Umbilical cord (tissue), 2 donors: ENCODE measurements at places on chromosomes 1 and 21.

- DNase-seq = no peak
Measured at GRCh38 chr1:18535391-18536210, 54.9 kb downstream of the KLHDC7A start.

DNA sequence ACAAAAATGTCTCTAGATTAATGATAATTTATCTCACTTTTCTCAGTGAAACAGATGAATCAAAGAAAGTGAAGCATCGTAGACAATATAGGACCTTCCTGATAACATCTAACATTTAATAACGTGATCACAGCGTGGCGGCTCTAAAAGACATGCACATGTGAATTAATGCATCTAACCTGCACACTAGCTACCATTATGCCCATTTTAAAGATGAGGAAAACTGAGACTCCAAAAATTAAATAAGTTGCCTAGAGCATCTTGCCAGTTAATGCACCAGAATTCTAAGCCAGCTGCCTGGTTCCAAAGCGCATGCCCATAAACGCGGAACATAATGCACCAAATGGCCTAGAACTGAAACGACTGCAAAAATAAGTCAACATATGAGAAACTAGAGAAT is 23.5 kb downstream of the ERG start:
- no peak for DNase-seq

- DNase-seq = no peak
Measured at GRCh38 chr1:156750191-156750672, 1.2 kb downstream of the HDGF start.

DNA sequence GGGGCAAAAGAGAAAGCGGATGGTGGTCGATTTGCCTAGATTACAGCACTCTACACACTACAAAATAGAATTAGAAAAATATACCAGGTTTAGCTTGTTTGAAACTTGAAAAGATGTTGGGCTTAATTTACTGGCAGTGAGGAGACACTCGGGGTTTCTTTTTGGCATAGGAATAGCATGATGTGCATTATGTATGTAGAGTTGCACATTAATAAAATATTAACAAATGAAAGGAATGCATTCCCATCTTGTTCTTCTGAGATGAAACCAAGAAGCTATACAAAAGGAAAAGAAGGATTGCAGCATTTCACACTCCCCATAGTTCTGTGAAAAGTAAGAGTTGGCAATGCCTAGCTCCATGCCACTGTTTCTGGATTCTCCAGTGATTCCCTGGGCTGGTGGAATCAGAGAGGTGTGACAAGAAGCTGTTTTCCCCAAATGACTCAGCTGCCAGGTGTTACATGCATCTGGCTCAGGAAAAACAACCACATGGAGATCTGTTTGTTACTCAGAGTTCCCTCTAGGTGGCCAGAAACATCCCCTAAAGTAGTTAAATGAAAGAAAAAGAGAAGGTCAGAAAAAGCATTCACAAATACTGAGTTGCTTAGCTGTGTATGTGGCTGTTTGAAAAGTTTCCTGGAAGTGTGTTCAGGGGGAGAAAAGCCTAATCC is 115.6 kb downstream of the UCK2 start:
- no peak for DNase-seq

DNA sequence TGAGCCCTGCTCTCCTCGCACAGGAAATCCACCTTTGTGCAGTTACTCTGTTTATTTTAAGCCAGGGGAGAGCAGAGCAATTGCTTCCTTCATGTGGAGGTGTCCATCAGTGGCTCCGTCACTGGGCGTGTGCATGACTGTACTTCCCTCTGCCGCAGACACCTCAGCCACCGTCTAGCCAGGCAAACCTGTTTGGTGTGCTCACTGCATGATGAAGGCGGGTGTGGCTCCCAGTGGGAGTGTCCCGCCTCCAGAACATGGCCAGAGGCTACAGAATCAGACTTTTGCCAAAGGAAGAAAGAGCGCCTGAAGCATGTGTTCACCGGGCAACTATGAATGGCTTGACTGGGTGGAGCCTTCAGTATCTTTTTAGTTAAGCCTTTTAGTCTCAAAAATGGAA is 26.1 kb upstream of the LAMC2 start:
- peak; percentile 81 for DNase-seq

DNA sequence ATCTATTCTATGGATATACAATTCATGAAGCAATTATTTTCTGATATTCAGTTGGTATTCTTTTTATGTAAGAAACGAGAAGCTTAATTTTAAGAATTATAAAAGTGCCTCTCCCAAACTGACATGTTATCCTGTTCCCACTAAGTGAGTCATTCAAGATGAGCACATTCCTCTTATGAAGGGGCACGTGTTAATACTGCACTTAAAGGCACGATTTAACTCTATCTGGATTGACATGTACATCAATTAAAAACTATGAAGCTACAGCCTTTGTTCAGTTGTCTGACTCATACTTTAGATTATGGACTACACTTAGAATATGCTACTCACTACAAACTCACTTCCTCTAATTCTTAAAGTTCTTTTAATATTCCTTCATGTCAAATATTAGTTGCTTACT is 111.6 kb downstream of the CYYR1 start:
- DNase-seq = no peak
